ENCODE measurements at places on chromosomes 13 and 19. TPM values are rescaled to one million over a fixed set of nuclear protein-coding genes. Genes with fewer than 3 reads are reported as not detected.

The PRSS57 gene
- total RNA-seq, result not detected

The FCHO1 gene
- 6.9 TPM for total RNA-seq

The RPS19 gene
- 1,150 TPM for total RNA-seq

GRCh38 chr13:77616027-77616426 lies 80.5 kb downstream of the SCEL start:
- H3K36me3 ChIP-seq, result no peaks in the 10 kb centered on the region
- H3K27me3 ChIP-seq, result no peaks in the 10 kb centered on the region
- no peaks in the 10 kb centered on the region for H3K4me1 ChIP-seq

DNA sequence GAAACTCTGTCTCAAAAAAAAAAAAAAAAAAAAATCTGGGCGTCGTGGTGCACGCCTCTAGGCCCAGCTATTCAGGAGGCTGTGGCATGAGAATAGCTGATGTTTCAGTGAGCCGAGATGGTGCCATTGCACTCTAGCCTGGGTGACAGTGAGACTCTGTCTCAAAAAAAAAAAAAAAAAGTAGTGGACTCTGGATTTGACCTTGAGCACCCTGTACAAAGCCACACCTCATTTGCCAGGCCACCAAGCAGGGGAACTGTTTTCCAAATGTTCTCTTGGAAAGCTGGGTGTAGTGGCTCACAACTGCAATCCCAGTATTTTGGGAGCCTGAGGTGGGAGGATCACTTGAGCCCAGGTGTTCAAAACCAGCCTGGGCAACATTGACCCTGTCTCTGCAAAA lies 3.8 kb upstream of the ZNF555 start:
- no peak for DNase-seq
- H3K27ac ChIP-seq, result no peak overlapping the region
- H3K4me3 ChIP-seq, result no peak overlapping the region
- no peaks in the 10 kb centered on the region for H3K4me1 ChIP-seq
